Upper lobe of right lung (tissue), 1 donor: ENCODE measurements at places on chromosomes 16 and 17. TPM values are rescaled to one million over a fixed set of nuclear protein-coding genes. Genes with fewer than 3 reads are reported as not detected.

Gene SLC43A2
- 39.9 TPM for total RNA-seq

Gene SLC13A2
- total RNA-seq = 0.87 TPM

GRCh38 chr17:60231691-60232090 is 81.9 kb downstream of the CA4 start:
- no peaks in the 10 kb centered on the region for H3K4me1 ChIP-seq
- H3K27me3 ChIP-seq = no peaks in the 10 kb centered on the region
- no peak for DNase-seq
- H3K4me3 ChIP-seq = no peak overlapping the region

Gene DLX4
- total RNA-seq = 2.1 TPM
